ENCODE measurements at places on chromosomes 2 and 18. TPM values are rescaled to one million over a fixed set of nuclear protein-coding genes. Genes with fewer than 3 reads are reported as not detected.
A peak's percentile ranks its signal among the peaks of the same experiment; 100 is the strongest.

GRCh38 chr18:26307161-26307773, 81.0 kb downstream of the TAF4B start:
- DNase-seq: no peak

- no peak for DNase-seq
These were observed 70.3 kb upstream of the NOSTRIN start for GRCh38 chr2:168732100-168732499.

DNA sequence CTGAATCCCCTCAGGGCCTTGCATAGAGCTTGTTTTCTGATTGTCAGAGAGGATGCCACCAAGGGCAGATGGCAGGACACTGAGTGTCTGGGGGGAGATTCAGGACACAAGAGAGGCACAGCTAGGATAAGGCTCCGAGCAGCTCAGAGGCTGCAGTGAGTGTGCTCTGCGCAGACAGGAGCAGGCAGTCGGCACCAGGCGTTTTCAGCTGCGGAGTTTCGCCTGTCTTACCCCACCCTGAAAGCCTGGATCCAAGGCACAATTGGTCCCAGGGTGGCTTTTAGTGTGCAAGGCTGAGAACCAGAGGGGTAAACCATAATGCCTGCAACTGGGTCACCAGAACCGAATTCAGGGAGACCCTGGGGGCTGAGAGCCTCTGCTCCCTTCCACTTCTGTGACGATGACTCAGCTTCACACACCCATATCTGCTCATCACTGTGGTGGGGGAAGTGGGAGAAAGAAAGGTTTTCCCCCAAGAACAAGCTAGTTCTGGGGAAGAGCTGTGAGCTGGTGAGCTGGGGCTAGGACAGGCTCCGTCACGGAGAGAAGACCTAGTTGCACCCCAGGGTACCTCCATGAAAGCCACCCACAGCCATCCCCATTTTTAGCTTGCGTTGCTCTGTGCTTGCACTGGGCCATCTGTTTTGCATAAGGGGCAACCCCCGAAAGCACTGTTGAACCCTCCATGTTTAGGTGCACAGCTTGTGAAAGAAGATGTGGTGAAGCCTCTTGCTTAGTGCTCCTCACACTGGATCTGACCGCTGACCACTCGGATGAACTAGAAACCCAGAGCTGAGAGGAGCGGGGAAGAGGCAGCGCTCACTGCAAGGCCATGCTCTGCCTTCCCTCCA, 173.7 kb downstream of the CELF4 start:
- DNase-seq: no peak

DNA sequence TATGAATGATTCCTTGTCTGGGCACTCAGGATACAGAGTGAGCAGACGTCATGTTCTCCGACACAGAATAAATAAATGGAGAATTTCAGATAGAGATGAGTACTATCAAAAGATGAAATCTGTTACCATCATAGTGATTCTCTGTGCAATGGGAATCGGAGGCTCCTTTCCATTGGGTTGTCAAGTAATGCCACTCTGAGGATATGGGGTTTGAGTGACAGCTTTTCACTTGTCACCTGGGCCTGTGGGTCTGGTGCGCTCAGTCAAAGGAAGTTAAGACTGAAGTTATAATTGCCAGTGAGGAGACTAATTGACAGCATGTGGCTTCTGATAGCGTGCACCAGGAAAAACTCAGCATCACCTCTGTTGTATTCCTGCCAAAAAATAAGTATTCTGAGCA, 387.2 kb downstream of the SOX11 start:
- no peak for DNase-seq

- DNase-seq: peak; percentile 24
These were observed 1.5 kb downstream of the GAREM1 start for GRCh38 chr18:32469190-32469651.

DNA sequence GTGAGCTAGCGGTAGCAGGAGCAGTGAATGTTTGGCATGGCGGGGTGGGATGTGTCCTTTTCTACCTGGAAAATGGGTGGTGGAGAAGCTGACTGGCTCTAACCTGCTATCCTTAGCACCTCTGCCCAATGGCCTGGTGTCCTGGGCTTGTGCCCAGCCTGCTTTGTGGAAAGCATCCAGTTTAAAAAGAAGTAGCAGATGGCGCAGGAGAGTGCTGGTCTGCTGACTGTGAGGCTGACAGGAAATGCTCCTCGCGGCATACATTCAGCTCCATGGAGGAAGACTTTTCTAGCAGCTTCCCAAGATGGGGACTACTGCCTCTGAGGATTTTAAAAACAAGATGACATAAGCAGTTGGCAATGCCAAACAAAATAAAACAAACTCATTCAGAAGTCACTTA, 56.2 kb upstream of the LYPD6B start:
- DNase-seq: no peak

DNA sequence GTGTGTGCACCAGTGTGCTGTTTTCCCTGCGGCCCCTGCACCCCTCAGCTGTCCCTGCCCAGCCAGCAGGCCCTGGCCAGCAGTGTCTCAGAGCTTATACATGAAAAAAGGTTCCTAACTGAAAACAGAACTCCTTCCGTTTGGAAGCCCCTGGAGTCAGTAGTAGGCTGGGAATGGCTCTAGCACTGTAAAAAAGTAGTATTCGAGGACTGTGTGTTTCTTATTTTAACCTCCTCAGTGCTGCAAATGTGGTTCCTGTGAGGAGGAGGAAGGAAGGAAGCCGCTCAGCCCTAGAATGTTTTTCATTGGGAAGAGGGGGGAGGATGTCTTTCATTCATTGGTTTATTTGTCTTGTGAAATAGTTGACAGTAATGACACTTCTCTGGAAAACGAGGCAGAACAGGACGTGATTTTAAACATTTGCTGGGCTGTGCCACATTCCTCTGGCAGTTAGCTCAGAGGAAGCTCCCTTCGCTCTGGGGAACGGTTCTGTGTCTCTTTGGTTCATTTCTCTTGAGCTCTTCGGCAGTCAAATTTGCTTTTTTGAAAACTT, 103.5 kb downstream of the SPTBN1 start:
- DNase-seq: no peak

- DNase-seq: no peak
These were observed 52.6 kb upstream of the PEX13 start for GRCh38 chr2:60964651-60965498.

DNA sequence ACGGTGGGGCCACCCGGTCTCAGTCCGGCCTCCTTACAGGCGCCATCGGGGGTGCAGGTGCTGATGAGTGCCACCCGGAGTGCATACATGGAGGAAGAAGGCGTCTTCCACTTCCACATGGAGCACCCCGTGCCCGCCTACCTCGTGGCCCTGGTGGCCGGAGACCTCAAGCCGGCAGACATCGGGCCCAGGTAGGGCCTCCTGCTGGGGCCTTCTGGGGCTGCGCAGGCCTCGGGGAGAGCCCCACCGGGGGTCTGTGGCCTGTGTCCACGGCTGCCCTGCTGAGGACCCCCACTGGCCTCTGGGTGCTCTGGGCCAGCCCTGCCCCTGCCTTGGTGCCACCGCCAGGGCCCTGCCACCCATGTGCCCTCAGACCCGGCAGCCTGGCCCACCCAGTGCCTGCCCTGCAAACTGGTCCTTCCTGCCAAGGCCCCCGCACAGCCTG, 4.8 kb downstream of the RNPEPL1 start:
- DNase-seq: peak; percentile 39

GRCh38 chr18:5693699-5694294, 150.0 kb upstream of the EPB41L3 start:
- DNase-seq: peak; percentile 16

- DNase-seq: no peak
These were observed 243.2 kb downstream of the MYO3B start for GRCh38 chr2:170420961-170421687.

- no peak for DNase-seq
These were observed 39.8 kb downstream of the RBM45 start for GRCh38 chr2:178152033-178152432.

DNA sequence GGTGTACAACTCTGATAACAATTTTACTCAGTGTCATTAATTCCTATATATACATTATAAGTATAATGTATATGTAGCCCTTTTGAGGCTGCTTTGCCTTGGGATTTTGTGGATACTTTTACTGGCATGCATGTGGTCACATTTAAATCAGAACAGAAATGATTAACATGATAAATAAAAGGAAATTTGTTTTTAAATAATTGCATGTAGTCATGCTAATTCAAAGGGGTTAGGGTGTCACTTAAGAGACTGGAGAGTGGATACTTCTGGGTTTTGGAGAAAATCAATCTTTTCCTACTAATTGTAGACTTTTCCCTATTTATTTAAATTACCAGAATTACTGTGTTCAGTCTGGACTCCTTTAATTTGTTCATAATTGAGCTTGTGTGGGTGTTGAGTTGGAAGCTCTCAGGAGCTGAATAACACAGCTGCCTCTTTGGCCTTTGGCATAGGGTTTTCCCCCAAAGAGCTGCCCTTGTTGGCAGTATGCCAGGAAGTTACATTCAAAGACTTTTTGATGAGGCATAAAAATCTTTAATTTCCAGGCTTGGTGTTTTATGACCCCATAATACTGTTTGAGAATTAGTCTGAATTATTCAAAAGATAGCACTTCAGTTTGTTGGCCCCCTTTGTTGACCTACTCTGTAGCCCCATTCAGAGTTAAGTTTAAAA, 484.7 kb upstream of the NRP2 start:
- DNase-seq: no peak

- no peak for DNase-seq
These were observed 44.1 kb downstream of the MREG start for GRCh38 chr2:215969131-215969841.

- no peak for DNase-seq
These were observed 10.5 kb downstream of the ONECUT2 start for GRCh38 chr18:57445488-57446319.

- peak; percentile 91 for DNase-seq
These were observed at the start of gene STEAP3 for GRCh38 chr2:119223521-119224390. STEAP3 (plus strand) TSS chr2:119223834; CDS start chr2:119231013, 7,179 bp downstream.

DNA sequence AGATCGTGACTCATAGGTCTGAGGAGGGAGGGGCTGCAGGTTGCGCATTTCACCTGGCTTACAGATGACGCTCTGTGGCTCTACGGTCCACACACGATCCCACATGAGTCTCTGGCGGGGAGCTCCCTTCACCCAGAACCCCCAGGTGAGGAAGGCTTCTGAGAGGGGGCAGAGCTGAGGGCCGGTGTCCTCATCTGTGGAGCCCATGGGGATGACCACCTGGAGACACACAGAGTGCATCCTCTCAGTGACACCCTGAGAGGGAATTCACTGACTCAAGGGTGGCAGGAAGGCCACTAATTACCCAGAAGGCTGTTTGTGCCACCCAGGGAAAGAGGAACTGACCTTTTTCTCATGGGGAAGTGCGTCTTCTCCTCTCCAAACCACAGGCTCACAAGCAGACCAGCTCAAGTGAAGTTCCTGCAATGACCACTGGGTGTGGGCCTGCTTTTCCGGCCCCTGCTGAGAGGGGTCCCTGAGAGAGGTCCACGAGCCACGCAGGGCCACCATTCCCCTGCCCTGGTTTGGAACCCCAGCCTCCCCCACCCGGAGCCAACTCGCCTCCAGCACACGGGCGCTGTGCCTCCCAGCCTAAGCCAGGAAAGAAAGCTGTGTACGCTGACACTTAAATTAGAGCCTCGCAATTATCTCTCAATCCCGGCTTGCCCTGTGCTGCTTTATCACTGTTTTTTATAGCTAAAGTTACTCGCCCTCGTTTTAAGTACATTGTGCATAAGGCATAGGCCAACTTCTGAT, 114.1 kb downstream of the BCL11A start:
- DNase-seq: no peak

DNA sequence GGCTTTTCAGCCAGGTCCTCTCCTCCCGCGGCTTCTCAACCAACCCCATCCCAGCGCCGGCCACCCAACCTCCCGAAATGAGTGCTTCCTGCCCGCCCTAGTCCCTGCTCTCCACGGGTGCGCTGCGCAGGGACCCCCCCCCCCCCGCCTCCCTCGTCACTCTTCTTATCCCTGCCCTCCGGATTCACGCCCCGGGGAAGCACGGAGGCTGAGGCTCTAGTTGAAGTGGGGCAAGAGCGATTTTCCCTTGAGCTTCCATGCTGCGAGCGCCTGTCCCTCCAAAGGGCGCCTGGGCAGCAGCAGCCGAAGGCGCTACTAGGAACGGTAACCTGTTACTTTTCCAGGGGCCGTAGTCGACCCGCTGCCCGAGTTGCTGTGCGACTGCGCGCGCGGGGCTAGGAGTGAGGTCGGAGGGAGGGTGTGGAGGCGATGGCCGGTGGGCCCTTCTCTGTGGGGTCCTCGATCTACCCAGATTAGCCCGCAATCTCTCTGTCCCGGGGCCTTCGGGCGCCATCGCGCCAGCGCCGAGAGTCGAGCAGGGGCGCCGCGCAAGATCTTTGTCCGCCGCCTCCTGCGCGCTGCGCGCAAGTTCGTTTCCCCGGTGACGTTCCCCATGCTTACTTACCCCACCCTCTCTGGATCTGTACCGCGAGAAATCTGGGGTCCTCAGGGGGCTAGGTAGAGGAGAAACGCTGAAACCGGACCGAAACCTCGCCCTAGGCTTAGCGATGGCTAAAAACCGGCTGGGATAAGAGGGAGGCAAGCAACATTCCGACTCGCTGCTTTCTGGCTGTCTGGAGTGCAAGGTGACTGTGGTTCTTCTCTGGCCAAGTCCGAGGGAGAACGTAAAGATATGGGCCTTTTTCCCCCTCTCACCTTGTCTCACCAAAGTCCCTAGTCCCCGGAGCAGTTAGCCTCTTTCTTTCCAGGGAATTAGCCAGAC, 677 bp downstream of the GAD1 start:
- DNase-seq: no peak

- peak; percentile 12 for DNase-seq
These were observed 95.9 kb downstream of the DGKD start for GRCh38 chr2:233449921-233450863.

GRCh38 chr18:58991167-58991798, 126.6 kb downstream of the ZNF532 start:
- DNase-seq: no peak

- DNase-seq: no peak
These were observed 35.8 kb downstream of the HIBCH start for GRCh38 chr2:190283783-190284182.

Gene ARHGAP28
- total RNA-seq: 6.7 TPM

Gene AMER3
- total RNA-seq: not detected

Gene UGT1A5
- not detected for total RNA-seq

Gene DYNAP
- total RNA-seq: not detected

Gene ZC3H6
- total RNA-seq: 14.6 TPM

Gene UGT1A4
- not detected for total RNA-seq

Gene PHOSPHO2
- 1.3 TPM for total RNA-seq

Gene CD207
- total RNA-seq: not detected

Gene PDE11A
- 1.4 TPM for total RNA-seq

Gene RFTN2
- total RNA-seq: 1.9 TPM

Gene FAM228A
- total RNA-seq: 0.69 TPM

Gene NRBP1
- 105 TPM for total RNA-seq

Gene EFR3B
- total RNA-seq: 2.1 TPM
